Kidney capillary endothelial cell (primary cell): ENCODE measurements at places on chromosomes 11 and 22.

- DNase-seq = no peak
Observed at GRCh38 chr22:28143241-28143865, 224.3 kb upstream of the PITPNB start.

DNA sequence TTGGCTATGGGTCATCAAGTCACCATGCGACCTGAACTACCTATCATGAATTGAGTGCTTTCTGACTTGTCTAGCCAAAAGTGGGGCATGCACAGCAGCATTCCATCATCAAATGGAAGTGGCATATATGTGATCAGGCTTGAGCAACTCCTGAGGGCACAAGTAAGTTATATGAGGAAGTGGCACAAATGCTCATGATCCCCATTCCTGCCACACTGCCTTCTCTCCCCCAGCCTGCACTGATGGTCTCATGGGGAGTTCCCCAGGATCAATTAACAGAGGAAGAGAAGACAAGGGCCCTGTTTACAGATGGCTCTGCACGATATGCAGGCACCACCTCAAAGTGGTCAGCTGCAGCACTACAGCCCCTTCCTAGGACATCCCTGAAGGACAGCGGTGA, 21.8 kb downstream of the MS4A4E start:
- DNase-seq = no peak

GRCh38 chr11:58000699-58001098, 23.0 kb upstream of the OR9Q1 start:
- no peak for DNase-seq

- peak; percentile 34 for DNase-seq
Observed at GRCh38 chr11:129248618-129249017, 56.5 kb upstream of the ARHGAP32 start.

GRCh38 chr22:40624770-40625169, 11.7 kb downstream of the MRTFA start:
- DNase-seq = no peak

DNA sequence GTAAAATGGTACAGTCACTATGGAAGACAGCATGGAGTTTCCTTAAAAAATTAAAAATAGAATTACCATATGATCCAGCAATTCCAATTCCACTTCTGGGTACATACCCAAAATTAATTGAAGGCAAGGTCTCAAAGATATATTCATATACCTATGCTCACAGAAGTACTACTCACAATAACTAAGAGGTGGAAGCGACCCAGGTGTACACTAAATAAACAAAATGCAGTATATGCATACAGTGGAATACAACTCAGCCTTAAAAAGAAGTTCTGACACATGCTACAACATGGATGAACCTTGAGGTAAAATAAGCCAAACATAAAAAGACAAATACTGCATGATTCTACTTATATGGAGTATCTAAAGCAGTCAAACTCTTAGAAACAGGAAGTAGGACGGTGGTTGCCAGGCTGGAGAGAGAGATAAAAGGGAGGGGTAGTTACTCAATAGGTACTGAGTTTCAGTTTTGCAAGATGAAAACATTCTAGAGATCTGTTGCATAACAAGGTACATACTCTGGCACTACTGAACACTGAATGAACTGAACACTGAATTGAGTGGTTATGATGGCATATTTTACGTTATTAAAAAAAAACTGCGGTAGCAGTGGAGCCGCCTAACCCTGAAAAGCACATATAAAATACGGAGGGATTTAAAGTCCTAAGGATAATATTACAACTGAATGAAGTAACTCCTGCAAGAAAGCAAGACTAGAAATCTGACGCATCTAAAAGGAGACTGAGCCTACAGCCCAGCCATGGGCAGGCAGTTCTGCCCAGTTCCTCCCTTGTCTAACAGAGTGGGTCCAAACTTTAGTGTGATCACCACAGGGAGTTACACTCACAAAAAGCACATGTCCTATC, 12.8 kb downstream of the DGCR2 start:
- DNase-seq = no peak

DNA sequence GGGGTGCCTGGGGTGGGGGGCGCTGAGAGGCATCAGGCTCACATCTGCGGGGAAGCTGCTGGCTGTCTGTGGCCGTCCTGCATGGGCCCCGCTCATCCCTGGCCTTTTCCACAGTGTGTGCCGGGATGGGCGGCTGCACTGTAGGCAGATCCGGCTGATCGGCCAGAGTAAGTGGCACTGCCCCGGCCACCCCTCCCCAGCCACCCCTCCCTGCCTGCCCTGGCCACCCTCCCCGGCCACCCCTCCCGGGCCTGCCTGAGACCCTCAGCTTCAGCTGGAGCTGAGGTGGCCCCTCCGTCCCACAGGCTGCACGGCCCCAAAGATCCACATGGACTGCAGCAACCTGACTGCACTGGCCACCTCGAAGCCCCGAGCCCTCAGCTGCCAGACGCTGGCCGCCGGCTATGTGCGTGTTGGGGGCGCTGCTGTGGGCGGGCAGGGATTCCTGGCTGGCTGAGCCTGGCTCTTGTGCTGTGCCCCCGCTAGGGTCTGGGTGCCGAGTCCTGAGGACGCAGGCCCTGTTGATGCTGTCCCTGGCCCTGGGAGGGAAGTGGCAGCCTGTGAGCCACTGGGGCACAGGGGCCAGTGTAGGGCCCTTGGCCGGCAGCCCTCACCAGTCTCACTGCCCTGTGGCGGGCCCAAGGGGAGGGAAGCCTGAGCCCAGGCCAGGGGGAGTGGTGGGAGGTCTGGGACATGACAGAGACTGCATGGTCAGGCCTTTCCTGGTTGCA, 10.9 kb downstream of the MUC2 start:
- no peak for DNase-seq

- no peak for DNase-seq
Observed at GRCh38 chr11:1826552-1827094, 8.2 kb upstream of the SYT8 start.

DNA sequence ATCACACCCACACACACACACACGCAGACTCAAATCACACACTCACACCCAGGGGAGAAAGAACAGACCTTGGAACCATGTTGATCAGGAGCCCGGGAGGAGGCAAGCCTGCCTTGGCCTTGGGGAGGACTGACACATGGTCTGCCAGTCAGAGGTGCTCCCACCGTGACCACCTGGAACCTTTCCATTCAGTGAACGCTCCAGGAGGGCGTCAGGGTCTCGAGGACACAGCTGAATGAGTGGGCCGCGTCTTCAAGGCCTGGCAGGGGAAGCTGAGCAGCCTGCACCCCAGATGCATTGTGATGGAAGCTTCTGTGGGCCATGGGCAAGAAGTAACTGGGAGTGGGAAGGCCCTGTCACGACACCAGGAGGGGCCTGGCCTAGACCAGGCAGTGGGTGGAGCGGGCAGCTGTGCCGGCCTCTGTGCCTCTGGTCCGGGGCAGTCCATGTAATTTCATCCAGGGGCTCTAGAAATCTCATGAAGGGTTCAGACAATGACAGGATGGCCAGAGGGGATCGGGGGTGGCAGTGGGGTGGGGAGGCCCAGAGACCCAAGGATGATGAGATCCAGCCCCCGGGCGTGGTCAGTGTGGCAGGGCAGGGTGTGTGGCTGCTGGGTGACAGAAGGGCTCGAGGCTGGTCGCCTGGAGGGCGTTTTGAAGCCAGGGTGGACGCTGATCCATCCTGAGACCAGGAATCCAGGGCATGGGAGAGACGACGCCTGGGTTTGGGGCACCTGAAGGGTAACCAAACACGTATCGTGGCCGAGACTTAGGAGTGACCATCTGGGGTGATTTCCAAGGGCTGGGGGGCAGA, 53.7 kb downstream of the IGF2 start:
- DNase-seq = no peak

DNA sequence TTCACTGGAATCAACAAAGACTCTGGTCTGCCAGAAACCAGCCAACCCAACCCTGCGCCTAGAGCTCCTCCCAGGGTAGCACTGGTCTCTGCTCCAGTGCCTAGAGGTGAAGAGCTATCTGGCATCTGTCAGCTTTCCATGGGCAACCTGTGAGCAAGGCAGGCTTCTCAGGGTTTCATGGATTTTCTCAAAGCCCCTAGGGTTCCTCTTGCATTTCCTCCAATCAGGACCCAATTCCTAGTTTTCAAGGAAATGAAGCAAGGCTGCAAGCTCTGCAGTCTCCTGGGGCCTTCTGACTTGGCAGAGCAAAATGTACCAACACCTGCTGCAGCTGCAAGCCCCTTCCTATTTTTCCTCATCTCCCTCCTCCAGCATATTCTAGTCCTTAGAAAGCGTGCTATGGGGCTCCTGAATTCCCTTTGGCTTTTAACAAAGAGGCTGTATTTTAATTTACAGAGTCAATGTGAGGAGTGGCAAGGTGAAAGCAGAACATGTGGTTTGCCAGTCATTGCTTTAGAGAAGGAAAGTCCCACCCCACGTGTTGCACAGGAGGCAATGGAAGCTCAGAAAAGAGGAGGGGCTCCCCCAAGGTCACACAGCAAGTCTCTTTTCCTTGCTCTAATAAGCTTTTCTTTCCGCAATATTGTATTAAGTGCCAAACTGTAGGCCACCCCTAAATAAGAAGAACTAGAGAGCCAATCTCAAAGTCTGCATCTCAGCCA, 33.0 kb upstream of the RIC3 start:
- no peak for DNase-seq

GRCh38 chr11:86803136-86804045, 3.0 kb downstream of the PRSS23 start:
- peak; percentile 59 for DNase-seq

GRCh38 chr11:4479644-4480043, 2.8 kb upstream of the OR52K1 start:
- no peak for DNase-seq

DNA sequence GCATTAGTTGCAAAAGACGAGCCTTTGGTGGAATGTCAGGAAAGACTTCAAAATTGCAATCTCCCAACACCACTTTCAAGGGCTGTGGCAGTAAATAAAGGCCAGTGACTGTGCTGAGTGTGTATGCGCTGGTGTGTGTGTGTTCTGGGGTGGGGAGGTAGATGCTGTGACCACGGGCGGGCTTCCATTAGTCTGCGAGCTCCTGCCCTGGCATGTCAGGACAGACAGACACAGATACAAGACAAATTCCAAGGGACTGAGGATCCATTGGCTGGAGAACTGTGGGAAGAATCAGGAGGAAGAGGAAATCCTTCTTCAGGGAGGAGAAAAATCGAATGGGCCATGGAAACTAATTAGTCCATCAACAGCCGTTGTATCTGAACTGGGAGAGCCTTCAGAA, 83.6 kb downstream of the FEZ1 start:
- no peak for DNase-seq

DNA sequence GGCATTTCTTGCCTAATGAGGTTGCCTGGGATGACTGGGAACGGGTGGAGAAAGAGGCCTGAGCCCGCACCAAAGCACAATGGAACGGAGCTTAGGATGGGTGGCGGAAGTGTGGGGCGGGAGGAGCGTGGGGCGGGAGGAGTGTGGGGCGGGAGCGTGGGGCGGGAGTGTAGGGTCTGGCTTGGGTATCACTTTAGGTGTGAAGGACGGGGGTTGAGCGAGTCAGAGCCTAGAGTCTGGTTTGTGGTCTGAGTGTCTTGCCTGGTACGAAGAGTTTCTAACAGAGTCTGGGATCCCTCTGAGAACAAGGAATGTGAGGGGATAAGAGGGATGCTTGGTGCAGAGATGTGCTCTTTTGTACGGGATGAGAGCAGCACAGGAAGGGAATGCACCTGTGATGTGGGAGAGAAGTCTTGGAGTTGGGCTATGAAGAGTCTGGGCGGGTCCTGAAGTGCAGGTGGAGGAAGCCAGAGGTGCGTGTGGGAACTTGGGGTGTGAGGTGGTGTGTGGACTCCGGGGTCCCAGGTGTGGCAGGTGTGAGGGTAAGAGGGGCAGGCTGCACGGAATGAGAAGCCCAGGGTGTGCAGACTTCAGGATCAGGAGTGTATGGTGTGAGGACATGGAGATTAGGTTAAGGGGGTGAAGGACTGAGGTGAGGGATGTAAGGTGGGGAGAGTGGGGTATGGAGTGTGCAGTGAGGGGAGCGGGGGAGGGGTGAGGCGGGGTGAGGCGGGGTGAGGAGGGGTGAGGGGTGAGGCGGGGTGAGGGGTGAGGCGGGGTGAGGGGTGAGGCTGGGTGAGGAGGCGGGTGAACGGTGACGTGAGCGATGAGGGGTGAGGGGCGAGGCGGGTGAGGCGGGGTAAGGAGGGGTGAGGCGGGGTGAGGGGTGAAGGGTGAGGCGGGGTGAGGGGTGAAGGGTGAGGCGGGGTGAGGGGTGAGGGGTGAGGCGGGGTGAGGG, 1.0 kb downstream of the SYCE3 start:
- no peak for DNase-seq

DNA sequence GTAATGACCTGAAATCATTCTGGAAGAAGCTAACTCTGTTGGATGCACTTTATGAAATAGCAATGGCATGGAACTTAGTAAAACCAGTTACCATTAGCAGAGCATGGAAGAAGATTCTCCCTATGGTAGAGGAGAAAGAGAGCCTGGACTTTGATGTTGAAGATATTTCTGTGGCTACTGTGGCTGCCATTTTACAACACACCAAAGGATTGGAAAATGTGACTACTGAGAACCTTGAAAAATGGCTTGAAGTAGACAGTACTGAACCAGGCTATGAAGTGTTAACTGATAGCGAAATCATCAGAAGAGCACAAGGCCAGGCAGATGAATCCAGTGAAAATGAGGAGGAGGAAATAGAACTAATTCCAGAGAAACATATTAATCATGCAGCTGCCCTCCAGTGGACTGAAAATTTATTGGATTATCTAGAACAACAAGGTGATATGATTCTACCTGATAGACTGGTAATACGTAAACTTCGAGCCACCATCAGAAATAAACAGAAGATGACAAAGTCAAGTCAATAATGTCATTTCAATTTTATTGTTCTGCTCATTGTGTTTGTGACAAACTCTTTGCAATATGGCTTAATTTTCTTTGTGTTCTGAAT, 2.0 kb downstream of the JRKL start:
- no peak for DNase-seq

GRCh38 chr11:2709429-2709828, 9.6 kb upstream of the KCNQ1OT1 start:
- no peak for DNase-seq

GRCh38 chr22:19635644-19636043, 78.7 kb upstream of the SEPTIN5 start:
- no peak for DNase-seq

GRCh38 chr22:38510416-38510970, 4.4 kb upstream of the DDX17 start:
- DNase-seq = no peak

GRCh38 chr11:13188179-13188578, 89.4 kb upstream of the BMAL1 start:
- no peak for DNase-seq

DNA sequence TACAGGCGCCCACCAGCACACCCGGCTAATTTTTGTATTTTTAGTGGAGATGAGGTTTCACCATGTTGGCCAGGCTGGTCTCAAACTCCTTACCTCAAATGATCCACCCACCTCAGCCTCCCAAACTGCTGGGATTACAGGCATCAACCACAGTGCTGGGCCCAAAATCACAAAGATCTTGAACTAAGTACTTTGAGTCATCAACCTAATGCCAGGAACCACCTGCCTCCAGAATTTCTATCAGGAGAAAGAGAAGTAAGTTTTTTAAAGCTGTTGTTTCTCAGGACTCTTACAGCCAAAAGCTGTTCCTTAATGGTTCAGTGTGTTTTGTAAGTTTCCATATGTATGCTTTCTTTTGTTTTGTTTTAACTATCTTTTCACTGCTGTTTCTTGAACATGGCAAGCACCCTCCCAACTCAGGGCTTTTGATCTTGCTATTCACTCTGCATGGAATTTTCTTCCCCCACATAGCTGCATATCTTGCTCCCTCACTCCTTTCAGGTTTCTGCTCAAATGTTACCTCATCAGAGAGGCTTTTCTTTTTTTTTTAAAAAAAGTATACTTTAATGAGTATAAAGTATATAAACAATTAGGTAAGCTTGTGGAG, 6.0 kb upstream of the PAK1 start:
- DNase-seq = no peak
